ENCODE measurements at places on chromosomes 13 and 19. TPM values are rescaled to one million over a fixed set of nuclear protein-coding genes. Genes with fewer than 3 reads are reported as not detected.

ZNF8 gene
- total RNA-seq, result 1.6 TPM

DNA sequence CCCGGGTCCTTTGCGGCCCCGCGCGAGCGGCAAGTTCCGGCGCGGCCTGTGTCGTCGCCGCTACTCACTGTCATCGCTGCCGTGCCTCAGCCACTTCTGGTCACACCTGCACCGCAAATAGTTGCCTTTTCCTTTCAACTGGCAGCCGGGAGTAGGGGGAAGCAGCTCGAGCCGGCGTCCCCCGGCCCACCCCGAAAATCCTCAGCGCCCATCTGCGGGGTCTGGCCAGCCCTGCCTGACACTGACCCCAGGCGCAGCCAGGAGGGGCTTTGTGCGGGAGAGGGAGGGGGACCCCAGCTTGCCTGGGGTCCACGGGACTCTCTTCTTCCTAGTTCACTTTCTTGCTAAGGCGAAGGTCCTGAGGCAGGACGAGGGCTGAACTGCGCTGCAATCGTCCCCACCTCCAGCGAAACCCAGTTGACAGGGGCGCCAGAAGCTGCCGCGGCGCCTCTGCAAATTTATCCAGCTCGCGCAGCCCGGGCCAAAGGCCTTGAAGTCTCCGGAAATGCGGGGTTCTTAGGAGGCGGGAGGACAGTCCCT is 1.7 kb downstream of the PDX1 start:
- peak overlapping the region; percentile 74 for H3K27ac ChIP-seq
- DNase-seq, result peak; percentile 66
- H3K4me1 ChIP-seq, result no peaks in the 10 kb centered on the region
- no peaks in the 10 kb centered on the region for H3K27me3 ChIP-seq
- H3K4me3 ChIP-seq, result peak overlapping the region; percentile 83

KIR2DL4 gene
- not detected for total RNA-seq

TLE6 gene
- total RNA-seq, result 1.3 TPM

DNA sequence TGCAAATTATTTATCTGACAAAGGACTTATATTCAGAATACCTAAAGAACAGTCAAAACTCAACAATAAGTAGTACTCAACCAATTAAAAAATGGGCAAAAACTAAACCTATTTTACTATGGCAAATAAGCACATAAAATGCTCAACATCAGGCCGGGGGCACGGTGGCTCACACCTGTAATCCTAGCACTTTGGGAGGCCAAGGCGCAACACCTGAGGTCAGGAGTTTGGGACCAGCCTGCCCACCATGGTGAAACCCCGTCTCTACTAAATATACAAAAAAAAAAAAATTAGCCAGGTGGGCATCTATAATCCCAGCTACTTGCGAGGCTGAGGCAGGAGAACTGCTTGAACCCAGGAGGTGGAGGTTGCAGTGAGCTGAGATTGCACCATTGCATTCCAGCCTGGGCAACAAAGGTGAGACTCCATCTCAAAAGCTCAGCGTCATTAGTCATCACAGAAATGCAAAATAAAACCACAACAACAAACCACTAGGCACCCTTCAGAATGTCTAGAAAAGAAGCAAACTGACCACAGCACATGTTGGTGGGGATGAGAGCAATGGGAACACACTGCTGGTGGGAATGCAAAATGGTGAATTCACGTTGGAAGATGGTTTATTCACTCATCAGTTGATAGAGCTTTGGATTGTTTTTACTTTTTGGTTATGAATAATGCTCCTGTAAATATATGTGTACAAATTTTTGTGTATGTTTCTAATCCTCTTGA is 180.6 kb upstream of the SOX1 start:
- peaks cover 11% of the 10 kb centered on the region for H3K27me3 ChIP-seq
- H3K36me3 ChIP-seq, result no peaks in the 10 kb centered on the region
- no peak overlapping the region for H3K27ac ChIP-seq
- H3K4me3 ChIP-seq, result no peak overlapping the region

SLC5A5 gene
- total RNA-seq, result 0.16 TPM

DNA sequence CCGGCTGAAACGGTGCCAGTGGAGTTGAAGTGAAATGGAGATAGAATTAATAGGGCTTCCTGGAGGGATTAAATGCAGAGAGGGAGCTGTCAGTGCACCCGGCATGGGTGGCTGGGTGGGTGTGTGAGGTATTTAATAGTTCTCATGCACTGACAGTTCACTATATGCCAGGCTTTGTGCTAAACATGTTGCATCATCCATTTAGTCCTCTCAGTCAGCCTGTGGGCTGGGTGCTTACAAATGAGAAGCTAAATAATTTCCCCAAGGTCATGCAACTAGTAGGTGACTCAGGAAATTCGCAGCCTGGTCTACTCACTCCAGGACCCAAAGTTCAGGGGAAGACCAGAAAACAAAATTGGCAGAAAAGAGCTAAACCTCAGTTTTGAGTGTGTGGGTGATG is 63.5 kb upstream of the SPATA13 start:
- H3K36me3 ChIP-seq, result no peaks in the 10 kb centered on the region
- no peaks in the 10 kb centered on the region for H3K27me3 ChIP-seq
- no peak overlapping the region for H3K4me3 ChIP-seq
- no peak for DNase-seq

MAMSTR gene
- 0.51 TPM for total RNA-seq

All from pancreas (tissue), 10 donors.